Left renal cortex interstitium (tissue), 4 donors: ENCODE measurements at places on chromosomes 1 and 21.
A peak's percentile ranks its signal among the peaks of the same experiment; 100 is the strongest.

GRCh38 chr21:40386294-40386911 lies 460.6 kb downstream of the DSCAM start:
- no peak for DNase-seq

- no peak for DNase-seq
These were observed 7.3 kb upstream of the TAGLN2 start for GRCh38 chr1:159932296-159933285.

DNA sequence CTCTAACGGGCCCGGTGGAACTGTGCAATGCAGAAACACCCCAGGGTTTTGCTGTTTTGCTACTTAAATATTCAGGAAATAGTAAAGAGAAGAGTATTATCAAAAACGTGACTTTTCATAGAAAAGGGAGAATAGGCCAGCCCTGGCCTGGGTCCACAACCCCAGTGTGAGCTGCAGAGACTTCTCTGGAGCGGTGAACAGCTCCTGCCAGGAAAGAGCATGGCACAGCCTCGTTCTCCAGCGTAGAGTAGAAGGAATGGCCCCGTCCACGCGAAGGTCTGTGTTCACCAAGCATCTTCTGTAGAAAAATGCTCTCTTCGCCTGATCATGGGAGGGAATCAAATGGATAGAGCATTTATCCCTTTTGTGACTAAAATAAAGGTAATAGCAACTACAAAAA lies 51.4 kb downstream of the PDE9A start:
- DNase-seq, result no peak

DNA sequence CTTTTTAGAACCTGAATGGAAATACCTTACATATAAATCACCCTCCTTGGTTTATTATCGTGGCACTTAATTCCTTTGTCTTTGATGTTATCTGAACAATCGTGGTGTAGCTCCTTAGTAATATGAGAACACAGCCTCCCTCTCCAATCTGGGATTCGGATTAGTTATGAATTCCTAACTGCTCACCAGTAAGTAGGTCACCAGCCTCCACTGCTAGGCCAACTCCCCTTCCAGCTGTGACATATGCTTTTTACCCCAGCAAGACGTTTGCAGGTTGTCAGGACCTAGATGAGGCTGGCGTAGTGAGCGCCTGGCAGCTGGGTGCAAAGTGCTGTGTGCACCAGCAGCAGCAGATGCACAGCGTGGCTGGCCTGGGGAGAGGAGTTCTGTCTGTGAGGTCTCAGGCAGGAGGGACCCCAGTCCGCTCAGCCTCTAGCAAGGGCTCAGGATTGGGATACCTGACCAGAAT lies 38.2 kb downstream of the NTPCR start:
- DNase-seq, result no peak

- no peak for DNase-seq
These were observed 15.5 kb downstream of the TMEM59 start for GRCh38 chr1:54037476-54037875.

- DNase-seq, result no peak
These were observed 86.1 kb downstream of the OBSCN start for GRCh38 chr1:228293816-228294500.

DNA sequence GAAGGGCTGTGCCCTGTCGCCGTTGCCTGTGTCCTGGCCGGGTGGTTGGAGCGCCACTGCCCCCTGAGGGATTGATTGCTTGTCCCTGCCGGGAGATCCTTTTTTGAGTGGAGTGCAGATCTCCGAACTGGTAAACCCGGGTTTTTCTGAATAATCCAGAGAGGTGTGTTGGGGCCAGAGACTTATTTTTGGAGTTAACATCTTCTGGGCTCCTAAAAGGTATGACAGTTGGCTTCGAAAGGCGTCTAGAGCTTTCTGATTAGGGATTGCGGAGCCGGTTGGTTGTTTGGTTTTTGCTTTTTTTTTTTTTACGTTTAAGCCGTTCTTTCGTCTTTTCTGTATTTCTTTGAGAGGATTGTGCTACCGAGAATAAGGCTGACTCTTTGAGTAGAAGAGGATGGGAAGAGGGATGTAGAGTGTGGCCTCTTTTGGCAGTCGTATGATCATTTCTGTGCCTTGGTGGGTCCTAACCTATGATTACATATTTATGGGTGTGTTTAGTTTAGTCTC lies 756 bp downstream of the RLF start:
- DNase-seq, result no peak

- DNase-seq, result no peak
These were observed 119.6 kb downstream of the HUNK start for GRCh38 chr21:31992391-31992790.

DNA sequence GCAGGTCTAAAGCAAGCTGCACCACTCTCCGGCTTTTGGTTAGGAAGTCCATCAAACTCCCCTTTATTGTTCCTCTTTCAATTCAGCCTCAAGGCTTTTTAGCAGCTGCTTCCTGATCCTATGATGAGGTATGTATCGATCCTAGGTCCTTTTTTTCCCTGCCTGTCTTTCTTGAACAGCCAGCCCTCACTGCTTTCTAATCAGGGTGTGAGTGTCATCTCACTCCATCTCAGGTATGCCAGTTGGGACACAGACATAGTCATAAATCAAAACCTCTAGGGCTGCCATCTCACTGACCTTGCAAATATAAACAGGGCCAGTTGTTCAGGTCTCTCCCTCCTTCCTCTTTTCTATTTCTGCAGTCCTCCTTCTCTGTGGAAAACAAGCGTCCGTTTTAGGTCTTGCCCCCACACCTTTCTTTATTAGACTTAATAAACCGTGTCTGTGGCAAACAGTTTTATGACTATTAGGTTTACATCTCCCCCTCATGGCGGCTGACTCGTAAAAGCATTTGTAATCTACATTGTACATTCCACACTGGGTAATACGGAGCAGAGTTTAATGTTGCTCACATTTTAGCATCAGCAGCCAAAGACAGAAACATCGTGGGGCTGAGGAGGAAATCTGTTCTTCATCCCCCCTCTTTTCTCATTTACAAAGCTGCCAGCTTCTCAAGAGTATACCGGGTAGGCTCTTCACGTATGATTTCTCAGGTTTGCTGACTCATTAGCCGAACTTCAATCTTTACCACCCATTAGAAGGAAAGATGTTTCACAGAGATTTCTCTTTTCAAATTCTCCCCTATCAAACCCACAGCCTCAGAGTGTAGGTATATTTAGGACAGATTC lies 11.6 kb downstream of the STYXL2 start:
- DNase-seq, result peak; percentile 26

DNA sequence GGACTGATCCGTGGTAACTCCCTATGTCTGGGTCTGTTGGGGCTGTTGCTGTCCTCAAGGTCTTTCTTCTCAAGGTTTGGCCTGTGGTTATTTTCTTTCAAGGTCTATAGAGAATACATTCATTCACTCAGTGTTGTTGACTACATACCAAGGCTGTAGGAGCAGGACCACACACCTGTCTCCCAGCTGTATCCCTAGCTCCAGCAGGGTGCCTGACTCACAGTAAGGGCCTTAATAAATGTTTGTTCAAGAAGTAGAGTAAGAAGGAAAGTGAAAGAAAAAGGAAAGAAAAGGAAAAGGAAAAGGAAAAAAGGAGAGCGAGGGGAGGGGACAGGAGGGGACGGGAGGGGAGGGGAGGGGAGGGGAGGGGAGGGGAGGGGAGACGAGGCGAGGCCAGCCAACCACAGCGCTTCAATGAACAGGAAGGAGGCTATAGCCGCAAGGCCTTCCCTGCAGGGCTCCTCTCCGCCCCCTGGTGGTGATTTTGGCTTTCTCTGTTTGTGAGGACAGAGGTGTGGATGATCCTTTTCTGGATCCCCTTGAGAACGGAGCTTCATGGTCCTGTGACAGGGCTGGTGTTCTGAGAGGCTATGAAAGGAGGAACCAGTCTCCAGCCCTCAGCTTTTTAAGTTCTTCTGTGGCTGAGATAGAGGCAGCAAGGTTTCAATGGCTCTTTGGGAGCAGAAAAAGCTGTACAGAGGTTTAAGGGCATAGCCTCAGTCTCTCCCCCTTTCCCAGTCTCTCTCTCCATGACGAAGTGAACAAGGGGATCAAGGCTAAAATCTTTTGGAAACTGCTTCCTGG lies 30.6 kb upstream of the LCE5A start:
- no peak for DNase-seq

GRCh38 chr1:245056913-245057312 lies 97.9 kb upstream of the KIF26B start:
- no peak for DNase-seq

DNA sequence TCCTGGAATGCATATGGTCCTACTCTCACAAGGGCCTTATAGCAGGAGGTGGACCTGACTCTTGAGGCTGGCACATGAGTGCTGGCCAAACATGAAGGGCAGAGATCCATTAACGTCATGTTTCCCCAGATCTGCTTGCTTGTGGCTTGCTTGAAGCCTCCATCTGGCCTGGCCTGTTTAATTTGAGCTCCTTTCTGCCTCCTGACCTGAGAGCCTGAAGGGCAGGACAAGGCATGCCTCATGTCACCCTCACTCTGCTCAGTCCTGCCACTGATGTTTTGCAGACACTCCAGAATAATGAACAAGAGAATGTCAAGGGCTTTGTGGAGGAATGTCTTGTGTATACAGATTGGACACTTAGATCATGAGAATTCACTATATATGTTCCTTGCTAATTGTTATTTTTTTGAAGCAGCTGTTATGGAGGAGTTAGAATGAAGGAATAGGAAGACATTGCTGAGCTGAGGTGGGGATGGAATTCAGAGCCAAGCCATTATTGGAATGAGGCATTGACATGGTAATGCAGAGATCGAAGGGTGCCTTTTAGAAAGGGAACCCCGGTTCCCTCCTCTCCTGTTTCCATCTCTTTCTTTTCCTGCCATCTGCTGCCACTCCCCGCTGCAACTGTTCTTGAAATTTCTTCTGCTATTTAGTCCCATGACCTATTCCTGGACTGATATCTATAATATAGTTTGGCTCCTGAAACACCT lies 457.0 kb upstream of the PROX1 start:
- DNase-seq, result no peak

DNA sequence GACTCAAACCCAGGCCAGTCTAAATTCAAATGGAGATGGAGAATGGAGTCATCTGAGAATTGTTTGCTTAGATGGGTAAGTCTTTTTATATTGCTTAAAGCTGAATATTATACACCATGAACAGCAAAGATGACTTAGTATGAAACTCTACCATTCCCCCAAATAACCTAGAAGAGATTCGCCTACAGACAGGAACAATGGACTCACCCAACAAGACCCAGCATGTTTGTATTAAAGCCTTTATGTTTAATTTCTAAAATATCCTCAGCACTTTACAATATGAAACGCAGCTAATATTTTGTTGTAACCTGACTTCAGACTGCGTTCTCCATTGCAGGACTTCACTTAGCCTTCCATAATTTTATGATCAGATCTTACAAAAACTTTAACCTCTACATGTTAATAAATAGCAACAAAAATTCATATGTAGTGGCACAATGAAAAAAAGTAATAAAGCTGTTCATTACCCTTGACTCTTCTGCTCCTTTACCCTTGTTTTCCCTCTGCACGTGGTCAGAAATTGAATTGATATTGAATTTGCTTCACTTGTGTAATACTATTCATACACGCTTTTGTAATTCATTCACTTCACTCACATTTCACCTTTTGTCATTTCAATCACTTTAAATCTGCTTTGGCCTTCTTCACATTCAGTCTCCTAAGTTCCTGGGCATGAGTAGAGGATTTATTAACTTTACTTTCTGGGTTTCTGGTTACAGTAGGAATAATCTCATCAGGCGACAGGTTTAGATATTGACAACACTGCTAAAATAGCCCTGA lies 177.3 kb upstream of the PTBP2 start:
- DNase-seq, result no peak

DNA sequence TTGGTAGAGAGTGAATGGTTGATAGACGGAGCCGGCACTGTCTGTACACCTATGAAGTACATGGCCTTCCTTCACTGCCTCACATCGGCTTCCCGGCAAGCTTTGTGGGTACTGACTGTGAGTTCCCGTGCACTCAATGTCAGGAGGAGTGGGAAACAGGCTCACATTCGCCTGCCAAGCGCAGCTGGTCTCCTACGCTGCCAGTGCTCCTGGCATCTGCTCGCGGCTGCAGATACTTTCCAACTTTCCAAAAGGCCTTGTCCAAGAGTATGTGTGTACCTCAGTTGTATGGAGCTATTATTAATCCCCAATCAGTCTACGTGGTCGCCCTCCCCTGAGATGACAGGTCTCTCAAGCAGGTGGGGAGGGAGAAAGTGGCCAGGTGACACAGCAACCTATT lies 180.8 kb downstream of the ZSCAN20 start:
- DNase-seq, result no peak

DNA sequence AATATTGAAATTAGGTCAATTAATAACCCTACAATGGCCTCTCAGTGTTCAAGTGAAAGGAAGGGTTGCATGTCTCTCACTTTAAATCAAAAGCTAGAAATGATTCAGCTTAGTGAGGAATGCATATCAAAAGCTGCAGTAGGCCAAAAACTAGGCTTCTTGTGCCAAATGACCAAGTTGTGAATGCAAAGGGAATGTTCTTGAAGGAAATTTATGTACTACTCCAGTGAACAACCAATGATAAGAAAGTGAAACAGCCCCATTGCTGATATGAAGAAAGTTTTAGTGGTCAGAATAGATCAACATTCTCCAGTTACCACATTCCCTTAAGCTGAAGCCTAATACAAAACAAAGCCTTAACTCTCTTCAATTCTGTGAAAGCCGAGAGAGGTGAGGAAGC lies 10.0 kb downstream of the MAEL start:
- DNase-seq, result no peak

DNA sequence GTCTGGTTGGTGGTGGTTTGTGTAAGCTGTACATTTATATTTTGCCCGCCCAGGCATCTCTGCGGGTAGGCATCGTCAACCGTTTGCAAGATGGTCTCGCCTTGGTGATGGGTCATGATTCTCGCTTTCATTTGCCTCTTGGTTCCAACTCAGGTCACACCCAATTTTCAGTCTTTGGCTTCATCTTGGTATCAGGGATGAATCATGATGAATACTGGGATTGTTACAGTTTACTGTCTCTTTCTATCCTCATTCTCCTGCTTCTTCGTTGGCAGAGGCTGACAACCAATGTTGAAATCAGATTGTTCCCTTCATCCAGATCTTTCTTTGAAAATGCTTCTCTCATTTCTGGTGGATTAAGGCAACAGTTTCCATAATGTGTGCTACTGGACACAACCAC lies 129.7 kb upstream of the KAZN start:
- DNase-seq, result no peak

- no peak for DNase-seq
These were observed 3.0 kb downstream of the TMPRSS3 start for GRCh38 chr21:42392731-42393442.

GRCh38 chr1:59331686-59332620 lies 35.1 kb downstream of the FGGY start:
- DNase-seq, result no peak

- no peak for DNase-seq
These were observed 132.7 kb downstream of the DMRTB1 start for GRCh38 chr1:53591924-53592323.

- no peak for DNase-seq
These were observed 1.4 kb upstream of the MIA3 start for GRCh38 chr1:222616525-222616924.
